ENCODE measurements at places on chromosomes 11 and 22.

DNA sequence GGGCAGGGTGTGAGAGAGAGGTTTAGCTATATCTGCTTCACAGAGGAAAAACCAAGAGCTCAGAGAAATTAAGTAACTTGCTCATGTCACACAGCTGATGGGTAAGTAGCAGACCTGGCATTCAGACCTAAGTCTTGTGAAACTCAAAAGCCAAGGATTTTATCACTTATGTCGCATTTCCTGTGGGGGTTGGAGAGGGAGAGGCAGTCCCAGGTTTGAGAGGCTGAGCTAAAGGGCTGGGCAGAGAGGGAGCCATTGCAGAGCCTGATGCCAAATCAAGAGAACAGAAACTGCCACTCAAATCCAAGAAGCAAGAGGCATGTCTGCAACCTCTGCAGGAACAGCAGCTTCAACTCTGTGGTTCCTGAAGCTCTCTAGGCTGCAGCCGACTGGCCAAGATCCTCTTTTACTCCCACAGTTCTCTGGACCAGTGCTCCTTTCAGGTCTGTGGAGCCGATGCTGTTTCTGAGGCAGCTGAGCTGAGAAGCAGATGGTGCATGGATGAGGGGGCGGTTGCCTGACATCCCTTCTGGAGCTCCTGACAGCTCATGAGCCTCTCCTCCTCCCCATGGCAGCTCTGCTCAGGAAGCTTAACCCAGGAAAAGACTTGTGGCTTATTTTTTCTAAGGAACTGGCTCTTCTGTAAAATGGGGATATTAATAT, 47.6 kb upstream of the NAV2 start:
- DNase-seq, result no peak

GRCh38 chr11:2483426-2483825, 38.6 kb downstream of the KCNQ1 start:
- DNase-seq, result no peak

- DNase-seq, result no peak
Measured at GRCh38 chr11:2952290-2952689, 23.1 kb upstream of the PHLDA2 start.

- DNase-seq, result no peak
Measured at GRCh38 chr11:124591430-124591829, 19.8 kb upstream of the PANX3 start.

GRCh38 chr11:65506772-65507505, 8.1 kb downstream of the MALAT1 start:
- DNase-seq, result no peak

DNA sequence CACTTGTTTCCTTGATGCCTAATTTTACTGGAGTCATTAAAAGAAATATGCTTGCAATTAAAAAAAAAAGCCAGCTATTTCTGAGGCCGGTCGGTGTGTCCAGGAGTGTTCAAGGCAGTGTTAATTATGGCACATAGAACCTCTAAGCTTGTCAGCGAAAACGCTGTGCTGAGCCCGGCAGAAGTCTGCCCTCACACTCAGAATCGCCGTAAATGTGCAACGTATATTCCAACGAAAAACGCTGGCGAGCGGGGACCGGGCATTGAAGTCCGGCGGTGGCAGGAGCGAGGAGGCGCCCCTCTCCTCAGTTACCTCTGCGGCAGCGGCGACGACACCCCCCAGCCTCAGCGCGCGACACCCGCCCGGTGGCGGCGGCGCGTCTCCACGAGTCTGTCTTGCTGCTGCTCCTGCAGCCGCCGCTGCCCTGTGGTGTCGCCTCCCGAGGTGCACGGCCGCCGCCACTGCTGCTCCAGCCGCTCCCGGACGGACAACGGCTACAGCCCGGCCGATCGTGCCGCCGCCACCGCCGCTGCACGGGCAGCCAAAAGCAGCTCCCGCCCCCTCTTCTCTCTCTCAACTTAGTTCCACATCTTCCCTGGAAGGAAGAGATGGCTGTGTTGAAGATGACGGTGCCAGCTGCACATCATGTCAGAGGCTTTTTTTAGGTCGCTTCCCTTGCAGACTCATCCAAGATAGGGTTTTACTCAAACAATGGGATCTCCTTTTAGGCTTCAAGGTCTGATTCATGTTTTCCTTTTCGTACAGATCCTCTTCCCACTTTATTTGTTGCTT, 56.0 kb downstream of the JAM3 start:
- no peak for DNase-seq

- no peak for DNase-seq
Measured at GRCh38 chr11:79200398-79201070, 240.3 kb downstream of the TENM4 start.

GRCh38 chr11:128580612-128581011, 6.7 kb downstream of the ETS1 start:
- no peak for DNase-seq

GRCh38 chr22:30283342-30283741, 6.0 kb downstream of the CASTOR1 start:
- no peak for DNase-seq

GRCh38 chr11:95563173-95563572, 226.4 kb downstream of the FAM76B start:
- DNase-seq, result no peak

- no peak for DNase-seq
Measured at GRCh38 chr11:970319-970871, 44.7 kb downstream of the AP2A2 start.

DNA sequence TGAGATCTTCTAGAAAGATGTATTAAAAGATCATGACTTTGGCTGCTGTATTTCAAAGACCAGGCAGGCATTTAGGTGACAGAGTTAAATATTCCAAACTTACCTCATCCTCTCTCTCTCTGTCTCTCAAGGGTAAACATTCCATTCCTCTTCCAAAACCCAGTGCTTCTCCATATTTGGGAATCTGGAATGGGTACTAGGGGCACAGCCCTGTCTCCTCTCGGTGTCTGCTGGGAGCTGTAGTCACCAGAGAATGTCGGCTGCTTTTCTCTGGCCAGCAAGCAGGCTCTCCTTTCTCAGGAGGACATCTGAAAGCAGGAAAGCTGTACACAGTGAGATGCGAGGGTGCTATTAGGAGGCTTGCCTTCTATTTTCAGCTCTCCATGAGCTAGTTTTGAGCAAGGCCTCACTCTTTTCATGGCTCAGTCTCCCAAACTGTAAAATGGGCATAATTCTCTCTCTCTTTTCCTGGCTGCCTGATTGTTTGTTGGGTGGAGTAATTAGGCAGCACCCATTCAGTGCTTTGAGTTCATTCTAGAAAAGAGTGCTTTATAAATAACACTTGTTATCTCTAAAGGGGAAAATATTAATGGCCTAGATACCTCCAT, 9.3 kb upstream of the PEX26 start:
- no peak for DNase-seq

GRCh38 chr11:88478136-88478815, 140.7 kb upstream of the CTSC start:
- no peak for DNase-seq

GRCh38 chr11:92663539-92663938, 305.9 kb upstream of the MTNR1B start:
- no peak for DNase-seq

DNA sequence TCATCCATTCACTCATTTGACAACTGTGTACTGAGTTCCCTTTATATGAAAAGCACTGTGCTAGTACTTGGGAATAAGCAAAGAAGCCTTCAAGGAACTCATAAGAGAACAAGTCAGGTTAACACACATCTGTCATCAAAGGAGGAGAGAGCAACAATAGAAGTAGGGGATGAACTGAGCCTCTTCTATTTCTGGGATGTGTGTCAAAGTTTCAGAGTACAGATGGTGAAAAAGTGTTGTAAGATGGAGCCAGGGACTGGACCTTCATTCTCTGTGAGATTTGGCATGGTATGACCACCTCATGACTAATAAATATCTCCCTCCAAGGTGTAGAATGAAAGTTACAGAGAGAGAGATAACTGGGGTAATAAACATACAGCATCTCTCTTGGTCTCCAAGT, 349.8 kb upstream of the PLET1 start:
- no peak for DNase-seq

DNA sequence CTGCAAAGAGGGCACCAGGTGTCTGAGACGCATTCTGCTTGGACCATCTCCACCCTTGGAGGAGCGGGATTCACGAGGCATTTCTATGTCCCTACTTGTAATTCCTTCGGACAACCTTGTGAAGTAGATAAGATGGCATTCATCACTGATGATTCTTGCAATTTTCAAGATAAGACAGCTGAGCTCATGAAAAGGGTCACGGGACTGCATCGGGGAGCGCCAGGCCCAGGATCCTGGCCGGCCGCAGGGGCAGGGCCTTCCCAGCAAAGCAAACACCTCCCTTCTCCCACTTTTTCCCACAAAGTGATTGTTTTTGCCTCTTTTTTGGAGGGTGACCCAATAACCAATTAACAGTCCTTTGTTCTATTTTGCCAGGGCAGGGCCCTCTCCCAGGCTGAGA, 8.4 kb downstream of the LIF start:
- DNase-seq, result no peak

DNA sequence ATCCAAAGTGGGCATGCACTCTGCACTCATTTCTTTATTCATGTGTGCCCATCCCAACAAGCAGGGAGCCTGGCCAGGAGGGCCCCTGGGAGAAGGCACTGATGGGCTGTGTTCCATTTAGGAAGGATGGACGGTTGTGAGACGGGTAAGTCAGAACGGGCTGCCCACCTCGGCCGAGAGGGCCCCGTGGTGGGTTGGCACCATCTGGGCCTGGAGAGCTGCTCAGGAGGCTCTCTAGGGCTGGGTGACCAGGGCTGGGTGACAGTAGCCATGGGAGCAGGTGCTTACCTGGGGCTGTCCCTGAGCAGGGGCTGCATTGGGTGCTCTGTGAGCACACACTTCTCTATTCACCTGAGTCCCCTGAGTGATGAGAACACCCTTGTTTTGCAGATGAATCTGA, 129.3 kb upstream of the B3GAT1 start:
- DNase-seq, result no peak

- DNase-seq, result no peak
Measured at GRCh38 chr11:1825039-1825740, 9.6 kb upstream of the SYT8 start.

- no peak for DNase-seq
Measured at GRCh38 chr11:73246303-73246702, 25.8 kb upstream of the P2RY6 start.

- DNase-seq, result no peak
Measured at GRCh38 chr11:124754309-124754708, 2.3 kb upstream of the VSIG2 start.

DNA sequence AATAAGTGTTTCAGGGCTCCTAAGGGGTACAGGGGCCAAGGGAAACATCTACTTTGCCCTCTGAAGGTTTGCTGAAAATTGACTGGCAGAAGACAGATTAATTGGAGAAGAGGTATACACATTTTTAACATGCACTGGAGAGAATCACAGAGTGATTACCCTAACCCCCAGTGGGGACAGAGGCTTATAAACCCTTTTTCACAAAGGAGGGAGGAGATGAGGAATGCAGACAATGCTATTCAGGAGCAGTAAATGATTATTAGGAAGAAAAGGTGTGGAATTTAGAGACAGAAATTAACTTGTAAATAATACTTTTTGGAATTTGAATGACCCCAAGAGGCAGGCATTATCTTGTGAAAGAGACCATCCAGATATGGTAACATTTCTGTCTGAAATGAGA, 582.4 kb upstream of the B3GAT1 start:
- DNase-seq, result no peak

DNA sequence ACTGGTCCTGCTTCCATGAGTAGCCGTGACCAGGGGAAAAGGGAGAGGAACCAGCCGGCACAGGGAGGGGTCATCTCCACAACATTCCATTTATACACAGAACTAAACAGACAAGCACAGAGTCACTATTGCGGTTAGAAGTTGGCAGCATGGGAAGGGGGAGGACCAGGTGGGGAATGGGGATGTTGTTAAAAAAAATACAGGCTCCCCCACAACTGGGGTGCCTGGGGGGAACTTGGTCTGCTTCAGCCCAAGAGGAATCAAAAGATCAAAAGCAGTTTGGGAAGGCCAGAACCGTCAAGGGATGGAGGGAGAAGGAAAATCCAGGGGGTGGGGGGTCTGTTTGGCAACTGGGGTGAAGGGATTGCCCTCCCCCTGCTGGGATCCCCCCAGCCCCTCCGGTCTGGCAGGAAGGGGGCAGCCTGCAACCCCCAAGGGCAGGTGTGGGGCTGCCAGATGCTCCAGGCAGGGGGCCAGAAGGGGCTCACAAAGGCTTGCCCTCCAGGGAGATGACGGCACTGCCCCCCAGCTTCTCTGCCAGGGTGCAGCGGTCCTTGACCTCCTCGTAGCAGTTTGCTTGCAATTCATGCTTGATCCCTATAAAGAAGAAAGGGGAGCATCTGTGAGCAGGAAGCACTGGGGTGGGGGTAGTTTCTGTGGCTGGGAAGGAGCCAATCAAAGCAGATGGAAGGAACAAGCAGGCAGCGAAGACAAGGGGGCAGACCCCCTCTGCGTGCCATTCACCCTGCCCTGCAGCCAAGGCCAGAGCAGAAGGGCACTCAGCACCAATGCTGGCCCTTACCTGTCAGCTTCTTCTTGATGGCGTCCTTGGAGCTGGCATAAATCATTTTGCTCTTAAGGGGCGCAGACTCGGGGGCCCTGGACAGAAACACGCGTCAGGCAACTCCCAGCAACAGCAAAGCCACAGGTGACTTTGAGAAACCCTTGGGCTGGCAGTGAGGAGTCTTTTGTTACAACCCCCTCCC, 2.8 kb downstream of the CFL1 start:
- DNase-seq, result no peak

DNA sequence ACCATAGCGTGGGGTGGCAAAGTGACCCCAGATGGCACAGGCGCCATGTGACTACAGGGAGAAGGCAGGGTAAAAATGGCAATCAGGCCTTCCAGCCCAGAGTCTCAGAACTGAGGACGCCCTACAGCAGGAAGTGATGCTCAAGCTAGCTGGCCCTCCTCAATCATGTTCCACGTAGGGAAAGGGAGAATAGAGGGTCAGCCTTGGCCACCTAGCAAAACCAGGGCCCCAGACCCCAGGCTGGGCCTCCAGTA, 978 bp upstream of the ANKRD13D start:
- DNase-seq, result no peak

GRCh38 chr11:93613231-93613831, 48.2 kb upstream of the CEP295 start:
- DNase-seq, result no peak

DNA sequence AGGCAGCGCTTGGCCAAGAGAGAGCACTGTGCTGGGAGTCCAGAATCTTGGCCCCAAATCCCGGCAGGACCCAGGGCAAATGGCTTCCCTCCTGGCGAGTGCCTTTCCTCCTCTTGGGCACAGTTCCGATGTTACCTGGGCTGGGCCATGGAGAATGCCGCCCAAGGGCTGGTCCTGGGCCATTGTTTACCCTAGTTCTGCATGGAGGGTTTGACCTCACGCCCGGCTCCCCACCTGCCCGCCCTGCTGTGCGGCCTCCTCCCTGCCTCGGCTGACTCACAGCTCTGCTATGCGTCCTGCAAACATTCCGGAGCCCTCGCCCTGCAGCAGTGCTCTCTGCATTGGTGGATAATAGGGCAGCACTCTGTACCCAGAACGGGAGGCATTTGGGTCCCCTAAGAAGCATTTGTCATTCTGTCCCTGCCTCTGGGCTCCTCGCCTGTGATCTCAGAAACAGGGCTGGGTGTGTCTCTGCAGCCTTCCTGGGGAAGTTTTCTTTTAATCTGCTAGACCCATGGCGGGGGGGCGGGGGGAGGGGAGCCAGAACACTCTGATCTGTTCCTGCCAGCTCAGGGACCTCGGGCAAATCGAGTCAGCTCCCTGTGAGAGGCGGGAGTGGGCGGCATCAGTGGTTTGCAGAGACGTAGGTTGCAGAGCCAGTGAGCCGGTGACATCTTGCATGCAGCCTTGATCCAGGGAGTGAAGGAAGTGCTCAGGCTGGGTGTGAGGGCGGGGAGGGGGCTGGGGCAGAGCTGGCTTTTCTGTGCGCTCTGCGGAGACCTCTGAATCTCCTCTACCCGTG, 32.9 kb upstream of the SMIM38 start:
- DNase-seq, result peak; percentile 27

- no peak for DNase-seq
Measured at GRCh38 chr11:113564527-113565130, 89.4 kb upstream of the DRD2 start.

GRCh38 chr22:49688516-49689254, 139.0 kb downstream of the BRD1 start:
- no peak for DNase-seq
